ENCODE measurements at places on chromosomes 2 and 18. TPM values are rescaled to one million over a fixed set of nuclear protein-coding genes. Genes with fewer than 3 reads are reported as not detected.

DNA sequence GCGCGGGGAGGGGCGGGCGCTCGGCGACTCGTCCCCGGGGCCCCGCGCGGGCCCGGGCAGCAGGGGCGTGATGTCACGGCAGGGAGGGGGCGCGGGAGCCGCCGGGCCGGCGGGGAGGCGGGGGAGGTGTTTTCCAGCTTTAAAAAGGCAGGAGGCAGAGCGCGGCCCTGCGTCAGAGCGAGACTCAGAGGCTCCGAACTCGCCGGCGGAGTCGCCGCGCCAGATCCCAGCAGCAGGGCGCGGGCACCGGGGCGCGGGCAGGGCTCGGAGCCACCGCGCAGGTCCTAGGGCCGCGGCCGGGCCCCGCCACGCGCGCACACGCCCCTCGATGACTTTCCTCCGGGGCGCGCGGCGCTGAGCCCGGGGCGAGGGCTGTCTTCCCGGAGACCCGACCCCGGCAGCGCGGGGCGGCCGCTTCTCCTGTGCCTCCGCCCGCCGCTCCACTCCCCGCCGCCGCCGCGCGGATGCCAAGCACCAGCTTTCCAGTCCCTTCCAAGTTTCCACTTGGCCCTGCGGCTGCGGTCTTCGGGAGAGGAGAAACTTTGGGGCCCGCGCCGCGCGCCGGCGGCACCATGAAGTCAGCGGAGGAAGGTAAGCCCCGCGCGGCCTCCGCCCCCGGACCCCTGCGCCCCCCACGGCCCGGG lies at the start of gene NFATC1:
TSS of gene NFATC1 (plus strand) at position 170 of the 644 bp plus-strand sequence. CDS start at position 465, 295 bp downstream.
- H3K27ac ChIP-seq = peak within 1 kb of the TSS; percentile 50
- H3K36me3 ChIP-seq = no peaks in the 10 kb centered on the region
- peak; percentile 84 for DNase-seq
- H3K27me3 ChIP-seq = no peaks in the 10 kb centered on the region

DNA sequence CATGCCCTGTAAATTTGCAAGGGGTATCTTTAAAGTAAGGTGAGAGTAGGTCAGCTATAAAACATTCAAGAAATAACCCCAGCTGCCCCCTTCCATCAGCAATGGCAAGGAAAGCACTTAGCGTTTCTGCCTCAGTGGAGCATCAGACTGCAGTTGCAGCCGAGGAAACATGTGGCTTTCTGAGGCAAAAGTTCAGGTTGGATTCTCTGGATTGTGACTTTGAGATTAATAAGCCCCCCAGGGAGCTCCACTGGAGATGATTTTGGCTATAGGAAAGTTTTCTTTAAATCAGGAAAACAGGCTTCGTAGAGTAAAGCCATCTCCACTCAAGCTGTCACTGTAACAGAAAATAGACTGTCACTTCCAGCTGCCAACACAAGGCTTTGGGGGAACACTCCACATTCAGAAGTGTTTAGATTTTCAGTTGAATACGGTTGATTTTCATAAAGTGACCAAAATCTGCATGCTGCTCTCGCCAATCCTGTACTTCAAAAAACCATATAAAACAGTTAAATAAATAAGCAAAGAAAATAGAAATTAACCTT lies 15.3 kb upstream of the RIT2 start:
- H3K27ac ChIP-seq = no peak overlapping the region
- H3K4me3 ChIP-seq = no peak overlapping the region
- DNase-seq = no peak
- no peaks in the 10 kb centered on the region for H3K36me3 ChIP-seq

ALK gene
- 14.7 TPM for total RNA-seq

DOK6 gene
- 17.0 TPM for total RNA-seq

UNC80 gene
- 1.6 TPM for total RNA-seq

IL36G gene
- not detected for total RNA-seq
